ENCODE measurements at places on chromosomes 1 and 21.

GRCh38 chr21:30146558-30147282 lies 19.9 kb downstream of the CLDN17 start:
- no peak for DNase-seq

GRCh38 chr1:28913786-28914227 lies 562 bp upstream of the EPB41 start:
- no peak for DNase-seq

DNA sequence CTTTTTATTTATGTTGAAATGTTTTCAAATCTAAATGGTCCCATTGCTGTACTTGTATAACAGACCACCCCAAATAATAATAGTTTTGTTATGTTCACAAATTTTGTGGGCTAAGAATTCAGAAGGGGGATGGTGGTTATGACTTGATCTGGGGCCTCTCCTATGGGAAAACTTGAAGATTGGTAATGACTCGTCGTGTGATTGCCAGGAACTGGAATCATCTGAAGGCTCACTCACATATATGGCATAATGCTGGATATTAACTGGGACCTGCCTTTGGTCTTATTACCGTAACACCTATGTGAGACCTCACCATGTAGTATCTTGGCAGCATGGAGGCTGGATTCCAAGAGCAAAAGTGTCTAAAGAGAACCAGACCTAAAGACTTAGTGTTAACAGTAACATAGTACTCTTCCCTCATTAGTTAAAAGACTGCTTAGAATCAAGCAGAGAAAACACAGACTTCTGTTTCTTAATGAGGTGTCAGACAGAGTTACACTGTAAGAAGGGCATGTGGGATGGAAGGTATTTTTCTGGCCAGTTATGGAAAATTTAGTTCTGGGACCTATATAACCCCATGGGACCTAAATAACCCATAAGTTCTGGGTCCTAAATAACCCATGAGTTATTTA lies 11.9 kb downstream of the LYPLAL1 start:
- DNase-seq: no peak

DNA sequence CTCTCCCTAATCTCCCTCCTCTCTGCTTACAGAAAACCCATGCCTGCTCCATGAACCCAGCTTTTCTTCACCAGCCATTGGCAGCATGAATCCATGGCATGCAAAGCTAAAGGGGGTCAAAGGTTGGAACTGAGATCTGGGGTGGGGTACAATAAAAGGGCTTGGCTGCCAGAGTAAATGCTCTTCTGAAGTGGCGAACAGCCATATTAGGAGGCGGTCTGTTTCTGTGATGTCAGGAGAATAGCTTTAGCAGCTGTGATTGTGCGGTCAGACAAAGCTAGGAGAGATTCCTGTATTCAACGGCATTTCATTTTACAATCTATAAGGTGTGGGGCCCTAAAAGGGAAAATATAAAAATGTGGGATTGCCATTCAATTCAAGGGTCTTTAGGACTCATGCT lies 71.7 kb upstream of the TMPRSS2 start:
- DNase-seq: no peak

DNA sequence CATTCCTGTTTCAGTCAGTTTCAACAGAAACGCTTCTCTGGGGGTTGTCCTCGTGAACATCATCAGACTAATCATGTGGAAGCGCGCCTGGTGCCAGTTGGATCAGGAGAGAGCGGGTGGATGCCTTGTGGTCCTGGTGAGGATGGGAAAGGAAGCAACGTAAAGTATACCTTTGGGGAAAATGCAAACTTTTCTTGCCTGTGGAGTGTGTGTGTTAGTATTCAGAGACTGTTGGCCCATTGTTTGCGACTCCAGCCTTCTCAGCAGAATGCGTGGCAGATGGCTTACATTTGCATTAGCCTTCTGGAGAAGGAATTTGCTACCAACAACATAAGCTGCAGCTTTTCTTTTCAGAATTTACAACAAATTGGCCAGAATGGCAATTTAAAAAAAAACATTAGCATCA lies 173.9 kb downstream of the RWDD3 start:
- DNase-seq: peak; percentile 8

DNA sequence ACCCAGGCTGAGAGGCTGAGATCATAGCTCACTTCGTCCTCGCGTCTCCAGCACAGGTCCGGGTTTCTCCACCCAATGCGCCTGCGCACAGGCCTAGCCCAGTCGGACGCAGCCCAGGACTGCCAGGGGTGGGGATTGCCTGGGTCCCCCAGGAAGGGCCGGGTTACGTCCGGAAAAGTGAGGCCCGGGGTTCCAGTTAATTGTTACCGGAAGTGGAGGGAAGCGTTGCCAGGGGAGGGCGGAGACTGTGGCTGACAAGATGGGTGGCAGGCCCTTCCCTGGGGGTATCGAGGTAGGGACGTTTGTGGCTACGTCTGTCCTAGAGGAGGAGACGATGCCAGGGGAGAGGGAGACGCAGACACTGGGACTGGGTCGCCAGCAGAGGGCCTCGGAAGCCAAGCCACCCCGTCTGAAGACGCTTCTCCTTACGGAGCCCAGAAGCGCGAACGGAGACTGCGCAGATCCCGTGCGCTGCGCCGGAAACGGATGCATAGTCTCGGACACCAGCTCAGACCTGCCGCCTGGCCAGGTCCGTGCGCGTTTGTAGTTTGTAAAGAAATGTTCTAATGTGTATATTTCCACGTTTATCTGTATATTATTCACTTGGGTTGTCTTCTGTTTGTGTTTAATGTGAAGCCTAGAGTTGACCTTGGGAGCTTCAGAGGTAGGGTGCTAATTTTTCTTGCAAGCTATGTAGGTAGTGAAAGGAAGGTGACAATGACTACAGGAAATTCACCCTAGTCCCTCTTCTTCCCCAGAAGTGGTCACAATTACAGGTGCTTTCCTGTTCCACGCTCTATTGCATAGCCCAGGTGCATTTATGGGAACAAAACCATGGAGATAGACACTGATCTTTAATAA lies 7.3 kb downstream of the RSRP1 start:
- DNase-seq: peak; percentile 93

GRCh38 chr1:112672842-112673241 lies 1.6 kb upstream of the MOV10 start:
- DNase-seq: no peak

GRCh38 chr1:194298007-194298598 lies 1111.7 kb upstream of the B3GALT2 start:
- DNase-seq: no peak

DNA sequence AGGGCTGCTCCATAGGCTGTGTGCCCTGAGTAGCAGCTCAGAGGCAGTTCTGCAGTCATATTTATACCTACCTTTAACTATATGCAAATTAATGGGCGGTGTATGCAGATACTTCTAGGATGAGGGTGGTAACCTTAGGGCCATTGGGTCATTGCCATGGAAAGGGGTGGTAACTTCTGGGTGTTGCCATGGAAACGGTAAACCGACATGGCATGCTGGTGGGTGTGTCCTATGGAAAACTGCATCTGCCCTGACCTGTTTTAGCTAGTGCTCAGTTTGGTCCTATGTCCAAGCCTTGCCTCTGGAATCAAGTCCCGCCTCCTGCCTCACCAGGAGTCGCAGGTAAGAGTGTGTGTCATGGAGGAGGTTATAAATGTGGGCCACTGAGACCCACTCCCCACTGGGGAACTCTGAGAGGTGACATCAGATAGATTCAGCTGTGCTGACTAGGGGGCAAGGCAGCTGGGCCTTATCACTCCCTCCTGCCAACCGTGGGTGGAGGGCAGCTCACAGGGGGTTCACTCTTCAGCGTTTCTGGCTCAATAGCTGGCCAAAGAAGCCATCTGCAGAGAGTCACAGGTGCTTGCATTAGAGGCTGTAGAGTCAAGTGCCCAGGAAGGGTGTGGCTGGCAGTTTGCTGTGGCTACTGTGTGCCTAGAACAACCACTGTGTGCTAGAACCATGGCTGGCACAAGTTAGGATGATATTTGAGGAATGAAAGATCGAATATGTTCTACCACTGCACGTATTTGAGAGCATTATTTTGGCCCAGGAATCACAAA lies 19.0 kb downstream of the BACE2 start:
- DNase-seq: peak; percentile 37

GRCh38 chr1:7656557-7657215 lies 114.4 kb upstream of the VAMP3 start:
- no peak for DNase-seq

DNA sequence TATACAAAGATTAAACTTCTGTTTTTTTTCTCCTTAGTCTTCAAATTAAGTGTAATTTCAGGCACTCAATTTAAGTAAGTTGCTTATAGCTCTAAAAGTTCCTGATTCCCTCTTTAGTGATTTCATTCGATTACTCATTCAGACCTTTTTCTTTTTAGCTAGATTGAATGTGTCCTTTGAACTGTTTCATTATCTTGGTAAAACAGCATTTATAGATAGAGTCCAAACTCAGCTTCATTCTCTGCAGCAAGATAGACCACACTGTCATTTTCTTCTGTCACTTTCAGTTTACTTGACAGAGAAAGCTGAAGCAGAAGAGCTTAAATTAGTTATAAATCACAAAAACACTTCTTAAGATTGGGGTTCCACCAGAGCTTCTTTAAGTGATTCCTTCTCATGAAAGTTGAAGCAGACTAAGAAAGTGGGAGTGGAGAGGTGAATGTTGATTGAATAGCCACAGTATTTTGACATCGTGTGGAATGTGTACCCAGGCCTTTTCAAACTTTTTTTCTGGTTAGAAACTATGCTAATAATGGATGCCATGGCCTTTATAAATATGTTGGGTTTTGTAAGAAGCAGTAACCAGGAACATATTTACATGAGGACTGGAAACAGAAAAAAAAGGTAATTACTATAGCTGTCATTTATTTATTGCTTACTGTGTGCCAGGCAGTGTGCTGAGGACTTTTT lies 52.2 kb downstream of the ZBTB40 start:
- no peak for DNase-seq

GRCh38 chr1:185300152-185300551 lies 16.9 kb downstream of the IVNS1ABP start:
- no peak for DNase-seq

- DNase-seq: peak; percentile 19
Observed at GRCh38 chr1:228058172-228058948, 24.1 kb upstream of the ARF1 start.

GRCh38 chr1:172148213-172148612 lies 272.3 kb upstream of the C1orf105 start:
- no peak for DNase-seq

- peak; percentile 30 for DNase-seq
Observed at GRCh38 chr1:177229781-177230180, 59.0 kb downstream of the BRINP2 start.

GRCh38 chr1:205049479-205049878 lies 6.5 kb downstream of the CNTN2 start:
- DNase-seq: no peak

DNA sequence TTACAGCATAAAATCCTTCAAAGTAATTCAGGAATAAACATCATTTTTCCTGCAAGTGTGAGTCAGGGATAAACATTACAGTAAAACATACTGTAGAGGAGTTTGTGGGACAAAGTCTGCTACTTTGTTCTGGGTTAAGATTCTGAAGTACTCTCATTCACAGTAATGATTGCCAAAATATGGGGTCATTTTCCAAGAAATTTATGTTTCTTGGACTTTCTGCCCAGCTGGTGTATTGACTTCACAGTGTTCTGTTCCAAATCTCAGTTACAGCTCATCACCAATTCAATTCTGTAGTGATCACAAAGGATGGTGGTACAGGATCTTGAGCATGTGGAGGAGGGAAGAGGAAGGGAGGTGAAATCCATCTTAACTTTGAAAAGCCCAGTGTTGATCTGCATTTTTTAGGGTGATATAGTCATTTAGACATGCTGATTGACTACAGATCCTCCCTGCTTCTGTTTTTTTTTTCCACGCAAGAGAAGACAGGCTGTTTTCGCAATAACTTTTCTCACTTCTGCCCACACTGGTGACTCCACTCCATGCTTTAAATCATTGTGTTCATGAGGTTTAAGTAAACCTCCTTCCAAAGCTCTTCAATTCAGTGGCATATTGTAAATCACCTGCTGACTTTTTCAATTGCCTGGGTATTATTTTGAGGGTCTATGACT lies 60.4 kb upstream of the C1orf53 start:
- no peak for DNase-seq

- no peak for DNase-seq
Observed at GRCh38 chr1:89668961-89669360, 36.0 kb downstream of the LRRC8C start.

GRCh38 chr1:110734133-110734680 lies 59.5 kb upstream of the KCNA3 start:
- no peak for DNase-seq

DNA sequence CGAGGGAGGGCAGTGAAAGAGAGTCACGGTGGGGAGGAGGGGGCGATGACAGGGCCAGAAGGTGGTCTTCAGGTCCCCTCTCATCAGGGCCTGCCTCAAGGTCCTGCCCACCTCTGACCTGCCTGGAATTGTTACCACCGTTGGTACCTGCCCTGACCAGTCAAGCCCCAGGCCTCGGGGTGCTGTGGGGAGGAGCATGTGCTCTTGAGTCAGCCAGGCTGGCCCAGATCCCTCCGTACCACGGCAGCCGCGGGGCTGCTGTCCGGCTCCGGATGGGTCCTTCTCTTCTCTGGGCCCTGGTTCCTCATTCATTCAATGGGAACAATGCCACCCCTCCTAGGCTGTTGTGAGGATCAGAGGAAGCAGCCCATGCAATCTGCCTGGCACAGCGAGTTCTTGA lies 22.0 kb downstream of the SERINC2 start:
- peak; percentile 50 for DNase-seq

- DNase-seq: no peak
Observed at GRCh38 chr1:174269989-174270651, 110.8 kb downstream of the RABGAP1L start.

DNA sequence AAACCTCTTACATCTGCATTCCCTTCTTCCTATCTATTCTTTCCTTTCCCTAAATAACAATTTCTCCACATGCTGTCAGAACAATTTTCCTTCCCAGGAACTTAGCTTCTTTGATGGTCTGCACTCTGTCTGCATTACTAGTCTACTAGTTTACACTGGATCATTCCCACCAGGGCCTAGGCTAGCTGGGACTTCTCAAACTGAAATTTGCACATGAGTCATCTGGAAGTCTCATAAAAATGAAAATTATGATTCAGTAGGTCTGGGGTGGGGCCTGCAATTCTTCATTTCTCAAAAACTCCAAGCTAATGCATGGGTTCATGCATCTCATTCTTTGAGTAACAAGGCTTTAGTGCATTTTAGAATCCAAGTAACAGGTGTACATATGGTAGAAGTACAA lies 74.2 kb downstream of the GABPA start:
- DNase-seq: no peak

GRCh38 chr1:14552246-14552965 lies 46.1 kb upstream of the KAZN start:
- no peak for DNase-seq

GRCh38 chr1:6002714-6003501 lies 10.7 kb upstream of the NPHP4 start:
- peak; percentile 87 for DNase-seq

DNA sequence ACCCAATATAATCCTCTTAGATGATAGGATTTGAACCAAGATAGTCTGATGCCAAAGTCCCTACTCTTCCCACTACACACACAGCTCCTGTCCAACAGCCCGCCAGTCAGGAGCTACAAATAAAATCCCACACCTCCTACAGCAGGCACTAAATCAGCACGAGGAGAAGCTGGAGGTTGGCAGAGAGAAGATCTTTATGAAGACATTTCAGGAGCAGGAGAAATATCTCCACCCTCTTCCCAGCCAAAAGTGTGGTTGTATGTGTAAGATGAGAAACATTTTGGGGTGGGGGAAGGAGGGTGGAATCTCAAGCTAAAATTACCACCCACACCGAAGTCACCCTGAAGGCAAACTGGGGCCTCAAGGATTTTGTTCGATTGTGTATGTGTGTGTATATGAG lies 54.5 kb downstream of the PLXNA2 start:
- no peak for DNase-seq

Measured in H7 (cell line).